Endothelial cell (in vitro differentiated cells): ENCODE measurements at places on chromosomes 11 and 22.

GRCh38 chr11:74288161-74288560, 23.3 kb downstream of the P4HA3 start:
- no peaks in the 10 kb centered on the region for H3K4me1 ChIP-seq
- no peak overlapping the region for H3K4me3 ChIP-seq
- H3K36me3 ChIP-seq = no peaks in the 10 kb centered on the region
- no peak overlapping the region for H3K27ac ChIP-seq
- no peak for DNase-seq

GRCh38 chr11:64148226-64148916, 17.5 kb downstream of the MACROD1 start:
- no peaks in the 10 kb centered on the region for H3K36me3 ChIP-seq
- H3K4me3 ChIP-seq = peak overlapping the region; percentile 65
- H3K27ac ChIP-seq = no peak overlapping the region
- H3K27me3 ChIP-seq = peaks cover 4% of the 10 kb centered on the region
- H3K4me1 ChIP-seq = peaks cover 3% of the 10 kb centered on the region

- DNase-seq = no peak
- no peaks in the 10 kb centered on the region for H3K36me3 ChIP-seq
- no peak overlapping the region for H3K27ac ChIP-seq
- peaks cover 19% of the 10 kb centered on the region for H3K27me3 ChIP-seq
Measured at GRCh38 chr22:30244066-30244465, 2.5 kb downstream of the LIF start.

DNA sequence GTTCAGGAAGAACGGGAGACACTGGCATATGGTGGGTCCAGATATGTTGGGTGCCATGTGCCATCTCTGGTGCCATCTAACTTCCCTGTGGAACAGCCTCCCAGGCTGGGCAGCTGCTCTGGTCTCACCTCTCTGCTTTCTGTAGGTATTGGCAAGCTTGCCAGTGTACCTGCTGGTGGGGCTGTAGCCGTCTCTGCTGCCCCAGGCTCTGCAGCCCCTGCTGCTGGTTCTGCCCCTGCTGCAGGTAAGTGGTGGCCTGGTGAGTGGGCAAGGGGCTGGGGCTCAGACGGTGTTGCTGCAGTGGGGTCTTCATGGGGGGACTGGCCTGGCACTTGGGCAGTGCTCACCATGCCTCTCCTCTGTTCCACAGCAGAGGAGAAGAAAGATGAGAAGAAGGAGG, 2.6 kb downstream of the RPLP2 start:
- no peak for DNase-seq
- no peak overlapping the region for H3K27ac ChIP-seq
- peaks cover 14% of the 10 kb centered on the region for H3K36me3 ChIP-seq
- H3K4me1 ChIP-seq = peaks cover 17% of the 10 kb centered on the region

GRCh38 chr11:33630936-33631748, 69.5 kb downstream of the C11orf91 start:
- H3K4me1 ChIP-seq = peaks cover 7% of the 10 kb centered on the region
- DNase-seq = no peak
- H3K27me3 ChIP-seq = no peaks in the 10 kb centered on the region
- peak overlapping the region; percentile 40 for H3K4me3 ChIP-seq
- H3K27ac ChIP-seq = no peak overlapping the region

DNA sequence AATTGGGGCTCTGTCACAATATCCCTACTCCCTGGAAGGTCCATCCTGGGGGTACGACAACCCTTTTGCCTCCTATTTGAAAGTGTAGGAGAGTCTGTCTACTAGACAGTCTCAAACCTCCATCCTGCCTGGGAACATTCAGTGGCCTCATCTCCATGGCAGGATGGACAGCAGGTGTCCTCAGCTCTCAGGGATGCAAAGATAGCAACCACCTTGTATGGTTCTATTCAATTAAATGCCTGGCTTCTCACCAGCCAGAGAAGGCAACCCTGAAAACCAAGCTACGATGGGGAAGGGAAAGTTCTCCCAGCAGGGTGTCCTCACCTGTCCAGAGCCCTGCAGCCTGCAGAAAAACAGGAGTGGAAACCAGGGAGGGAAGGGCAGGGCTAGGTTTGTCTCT, 164.9 kb downstream of the MIAT start:
- H3K4me1 ChIP-seq = no peaks in the 10 kb centered on the region
- H3K27me3 ChIP-seq = no peaks in the 10 kb centered on the region
- peaks cover 3% of the 10 kb centered on the region for H3K36me3 ChIP-seq

- no peaks in the 10 kb centered on the region for H3K27me3 ChIP-seq
- H3K27ac ChIP-seq = no peak overlapping the region
- peaks cover 6% of the 10 kb centered on the region for H3K4me1 ChIP-seq
- no peak overlapping the region for H3K4me3 ChIP-seq
- H3K36me3 ChIP-seq = peaks cover 3% of the 10 kb centered on the region
Measured at GRCh38 chr11:109350091-109350490, 71.9 kb upstream of the C11orf87 start.
